ENCODE measurements at places on chromosomes 5 and 9.

DNA sequence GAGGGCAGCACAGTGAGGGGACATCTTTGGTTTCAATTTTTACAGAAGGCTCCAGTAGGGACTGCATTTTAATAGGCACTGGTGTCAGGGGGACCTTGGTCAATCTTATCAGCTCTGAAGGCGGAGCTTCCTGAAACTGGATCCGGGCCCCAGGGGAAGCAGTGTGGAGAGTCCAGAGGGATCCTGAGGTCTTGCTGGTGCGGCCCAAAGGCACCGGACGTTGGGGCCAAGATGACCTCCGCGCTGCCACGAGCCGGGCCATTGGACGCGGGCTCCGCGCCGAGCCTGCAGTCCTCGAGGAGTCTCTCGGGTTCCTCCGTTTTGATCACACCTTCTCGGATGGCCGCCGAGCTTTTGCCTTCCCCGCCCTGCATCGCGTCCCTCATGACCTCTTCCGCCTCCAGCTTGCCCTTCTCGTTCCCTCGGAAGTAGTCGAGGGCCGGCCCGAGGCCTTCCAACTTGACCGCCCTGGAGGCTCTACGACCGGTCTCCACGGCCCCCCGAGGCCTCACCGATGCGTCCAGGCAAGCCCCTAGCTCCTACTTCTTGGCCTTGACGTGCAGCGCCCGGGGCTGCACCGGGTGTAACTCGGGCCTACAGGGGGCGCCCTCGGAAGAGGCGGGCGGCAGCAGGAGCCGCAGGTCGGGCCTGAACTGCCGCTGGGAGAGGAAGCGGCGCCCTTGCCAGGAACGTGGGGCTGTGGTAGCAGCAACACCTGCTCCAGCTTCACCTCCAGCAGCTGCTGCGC is 18.8 kb downstream of the C5orf52 start:
- peak; percentile 48 for DNase-seq

DNA sequence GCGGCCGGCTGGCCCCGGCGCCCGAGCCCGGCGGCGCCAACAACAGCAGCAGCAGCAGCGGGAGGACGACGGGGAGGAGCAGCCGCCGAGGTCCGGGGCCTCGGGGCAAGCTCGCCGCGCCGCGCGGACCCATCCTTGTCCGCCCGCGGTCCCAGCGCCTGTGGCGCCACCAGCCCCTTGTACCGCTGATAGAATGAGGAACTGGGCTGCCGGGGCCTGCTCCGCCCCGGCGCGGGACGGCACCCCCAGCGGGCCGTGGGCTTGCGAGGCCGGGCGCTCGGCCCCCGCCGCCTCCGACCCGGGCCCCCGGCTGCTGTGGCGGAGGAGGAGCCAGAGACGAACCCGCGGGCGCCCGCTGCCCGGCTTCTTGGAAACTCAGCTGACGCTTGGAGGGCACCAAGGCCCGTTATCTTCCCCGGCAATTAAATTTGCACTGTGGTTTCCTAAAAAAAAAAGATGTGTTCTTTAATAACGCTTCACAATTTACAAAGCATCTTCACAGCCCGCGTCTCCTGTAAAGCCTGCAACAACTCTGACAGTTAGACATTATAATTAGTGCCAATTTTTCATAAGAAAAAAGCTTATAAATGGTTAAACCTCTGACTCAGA is at the start of gene ARSB:
TSS of gene ARSB (minus strand) at position 195 of the 609 bp plus-strand sequence. CDS start at position 133, 62 bp downstream.
- peak; percentile 75 for DNase-seq

GRCh38 chr5:179679014-179679674 is 1.7 kb downstream of the CBY3 start:
- peak; percentile 82 for DNase-seq

GRCh38 chr5:65728218-65728617 is 6.2 kb downstream of the NLN start:
- DNase-seq, result no peak

DNA sequence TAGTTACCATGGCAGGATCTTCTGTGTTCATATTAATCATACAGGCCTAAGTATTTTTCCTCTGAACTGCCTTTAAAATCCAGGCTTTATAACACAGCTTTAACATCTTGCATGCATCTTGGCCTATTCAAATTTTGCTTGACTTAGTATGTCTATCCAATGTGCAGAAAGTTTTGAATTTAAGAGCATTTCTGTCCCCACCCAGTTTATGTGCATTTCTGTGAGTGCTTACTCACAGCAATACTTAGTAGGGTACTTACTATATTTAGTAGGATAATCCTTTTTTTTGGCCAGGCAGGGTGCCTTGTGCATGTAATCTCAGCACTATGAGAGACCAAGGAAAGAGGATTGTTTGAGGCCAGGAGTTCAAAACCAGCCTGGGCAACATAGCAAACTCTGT is 18.0 kb downstream of the UHRF2 start:
- no peak for DNase-seq

- DNase-seq, result no peak
Measured at GRCh38 chr5:107969847-107970246, 299.1 kb upstream of the EFNA5 start.

DNA sequence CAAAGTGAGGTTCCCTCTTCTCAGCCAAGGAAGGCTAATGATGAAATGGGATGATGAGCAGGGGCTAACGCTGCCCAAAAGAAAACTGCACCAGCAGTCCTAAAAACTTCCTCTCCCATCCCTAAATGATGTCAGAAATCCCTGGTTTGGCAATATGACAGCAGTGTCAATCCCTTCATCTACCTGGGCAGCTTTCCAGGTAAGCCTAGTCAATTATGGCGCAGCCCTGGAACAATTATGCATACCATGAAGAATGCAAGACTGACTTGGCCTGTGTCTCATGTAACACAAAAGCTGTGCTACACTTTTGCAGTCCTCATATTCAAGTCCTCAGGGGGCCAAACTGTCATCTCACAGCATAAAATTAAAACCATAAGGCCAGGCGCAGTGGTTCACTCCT is 7.0 kb downstream of the DMGDH start:
- no peak for DNase-seq

- DNase-seq, result no peak
Measured at GRCh38 chr5:89908876-89909275, 500.7 kb downstream of the CETN3 start.

DNA sequence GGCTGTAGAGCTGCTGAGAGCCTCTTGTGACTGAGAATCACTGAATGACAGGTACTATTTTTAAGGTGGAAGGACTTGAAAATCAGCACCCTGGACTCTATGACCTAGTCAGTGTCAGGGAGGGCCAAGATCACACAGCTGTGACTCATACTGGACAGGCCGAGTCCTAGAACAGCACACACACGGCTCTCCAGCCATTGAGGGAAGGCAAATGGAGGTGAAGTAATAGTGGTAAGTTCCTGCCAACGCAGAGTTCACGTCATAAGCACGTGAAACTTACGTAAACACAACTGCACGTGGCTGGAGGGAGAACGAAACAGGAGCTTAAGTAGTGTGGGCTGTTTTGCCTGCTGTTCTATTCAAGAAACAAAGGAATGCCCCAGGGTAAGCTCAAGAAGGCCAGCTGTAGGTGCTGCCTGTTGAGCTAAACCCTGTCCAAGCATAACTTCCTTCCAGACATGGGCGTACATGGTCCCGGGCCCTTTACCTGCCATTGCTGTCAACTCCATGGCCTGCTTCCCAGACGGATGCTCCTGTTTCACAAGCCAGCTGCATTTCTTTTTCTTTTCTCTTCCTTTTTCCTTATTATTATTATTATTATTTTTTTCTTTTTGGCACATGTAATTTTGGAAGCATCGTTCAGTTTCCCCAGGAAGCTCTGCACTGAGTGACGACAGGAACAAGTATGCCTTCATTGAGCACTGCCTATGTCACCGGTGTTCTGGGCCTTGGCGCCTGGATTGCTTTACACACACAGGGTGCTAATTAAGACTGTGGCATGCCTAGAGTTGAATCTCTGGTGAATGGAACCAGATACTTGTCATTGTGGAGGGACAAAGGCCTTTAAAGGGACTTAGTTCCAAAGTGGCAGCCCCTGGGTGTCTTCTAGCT is 10.2 kb upstream of the LCP2 start:
- DNase-seq, result no peak

DNA sequence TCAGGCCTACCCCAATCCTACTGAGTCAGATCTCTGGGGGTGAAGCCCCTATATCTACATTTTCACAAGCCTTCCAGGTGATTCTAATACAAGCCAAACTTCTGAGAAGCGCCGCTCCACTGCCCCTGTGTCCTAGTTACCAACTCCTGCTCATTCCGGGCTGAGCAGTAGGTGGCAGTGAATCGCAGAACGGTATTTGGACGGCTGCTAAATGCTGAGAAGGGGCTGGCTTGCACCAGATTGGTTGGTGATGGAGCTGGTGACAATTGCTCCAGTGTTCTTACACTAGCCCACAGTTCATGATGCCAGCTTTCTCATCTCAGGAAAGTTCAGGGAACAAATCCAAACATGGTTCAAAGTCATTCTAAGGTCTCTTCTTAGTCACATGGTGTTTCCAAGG is 31.1 kb upstream of the FGF1 start:
- peak; percentile 37 for DNase-seq

DNA sequence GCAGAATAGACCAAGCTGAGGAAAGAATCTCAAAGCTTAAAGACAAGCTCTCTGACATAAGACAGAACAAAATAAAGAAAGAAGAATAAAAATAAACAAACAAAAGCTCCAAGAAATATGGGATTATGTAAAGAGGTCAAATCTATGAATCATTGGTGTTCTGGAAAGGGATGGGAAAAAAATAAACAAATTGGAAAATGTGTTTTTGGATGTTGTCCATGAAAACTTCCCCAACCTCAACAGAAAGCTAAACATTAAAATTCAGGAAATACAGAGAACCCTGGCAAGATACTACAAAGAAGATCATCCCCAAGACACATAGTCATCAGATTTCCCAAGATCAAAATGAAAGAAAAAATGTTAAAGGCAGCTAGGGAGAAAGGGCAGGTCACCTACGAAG is 662.0 kb upstream of the CDH18 start:
- no peak for DNase-seq

DNA sequence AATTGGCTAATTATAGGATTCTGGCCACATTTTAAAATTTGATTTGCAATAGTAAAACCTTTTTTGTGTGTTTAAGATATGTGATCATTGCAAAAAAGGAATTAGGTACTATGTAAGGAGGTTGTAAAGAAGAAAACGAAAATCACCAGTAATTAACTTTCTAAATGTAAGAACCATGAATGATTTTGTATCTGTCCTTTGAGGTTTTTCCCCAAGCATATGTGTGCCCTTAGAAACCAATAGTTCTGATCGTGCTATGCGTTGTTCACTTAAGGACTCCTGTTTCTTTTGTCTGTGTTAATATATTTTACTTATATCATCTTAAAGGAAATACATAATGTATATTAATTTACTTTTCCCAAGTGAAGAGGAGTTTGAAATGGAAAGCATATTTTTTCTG is 410.2 kb downstream of the PSAT1 start:
- DNase-seq, result no peak

DNA sequence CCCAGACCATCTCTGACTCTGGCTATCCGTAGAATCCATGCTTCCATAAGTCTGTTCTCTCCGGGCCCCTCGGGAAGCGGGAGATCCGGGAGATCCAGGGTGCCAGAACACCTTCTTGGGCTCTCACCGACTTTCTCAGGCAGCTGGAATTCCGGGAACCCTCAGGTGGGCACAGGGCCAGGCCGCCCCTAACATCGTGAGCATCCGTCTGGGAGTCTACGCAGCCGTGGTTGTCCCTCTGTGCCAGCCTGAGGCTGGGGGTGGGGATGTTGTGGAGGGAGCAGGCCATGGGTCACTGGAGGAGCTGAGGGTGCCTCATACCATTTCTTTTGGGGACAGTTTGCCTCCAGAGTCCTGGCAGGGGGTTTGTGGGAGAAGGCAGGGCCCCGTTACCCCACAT is 92.3 kb upstream of the COL5A1 start:
- DNase-seq, result no peak

DNA sequence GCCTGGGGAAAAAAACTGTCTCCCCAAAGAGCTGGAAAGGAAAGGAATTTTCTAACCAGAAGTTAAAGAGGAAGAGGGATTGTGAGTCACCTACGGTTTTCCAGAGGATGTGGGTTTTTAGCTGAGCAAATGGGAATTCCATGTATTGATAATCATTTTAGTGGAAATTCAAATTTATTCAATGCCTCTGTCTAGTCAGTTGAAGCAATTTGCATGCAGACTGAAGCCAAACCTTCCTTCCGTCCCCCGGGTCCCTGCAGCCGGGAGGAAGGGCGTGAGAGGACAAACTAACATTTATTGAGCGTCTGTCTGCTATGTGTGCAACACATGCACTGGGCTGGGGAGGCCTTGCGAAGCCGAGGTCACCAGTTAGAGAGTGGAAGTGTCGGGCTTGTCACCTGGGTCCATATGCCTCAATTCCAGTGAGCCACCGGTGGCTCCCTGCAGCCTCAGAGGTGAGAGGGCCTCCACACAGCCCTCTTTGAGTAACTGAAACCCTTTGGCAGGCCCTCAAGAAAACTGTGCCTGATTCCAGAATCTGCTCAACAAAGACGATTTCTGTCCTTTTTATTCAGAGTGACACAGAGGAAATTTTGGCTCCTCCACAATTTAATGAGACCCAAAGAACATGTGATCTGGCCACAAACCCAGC is 70.3 kb downstream of the COL27A1 start:
- DNase-seq, result no peak

GRCh38 chr5:6767481-6768063 is 54.3 kb downstream of the TENT4A start:
- DNase-seq, result no peak

GRCh38 chr5:168390491-168390890 is 95.8 kb upstream of the RARS1 start:
- DNase-seq, result no peak

DNA sequence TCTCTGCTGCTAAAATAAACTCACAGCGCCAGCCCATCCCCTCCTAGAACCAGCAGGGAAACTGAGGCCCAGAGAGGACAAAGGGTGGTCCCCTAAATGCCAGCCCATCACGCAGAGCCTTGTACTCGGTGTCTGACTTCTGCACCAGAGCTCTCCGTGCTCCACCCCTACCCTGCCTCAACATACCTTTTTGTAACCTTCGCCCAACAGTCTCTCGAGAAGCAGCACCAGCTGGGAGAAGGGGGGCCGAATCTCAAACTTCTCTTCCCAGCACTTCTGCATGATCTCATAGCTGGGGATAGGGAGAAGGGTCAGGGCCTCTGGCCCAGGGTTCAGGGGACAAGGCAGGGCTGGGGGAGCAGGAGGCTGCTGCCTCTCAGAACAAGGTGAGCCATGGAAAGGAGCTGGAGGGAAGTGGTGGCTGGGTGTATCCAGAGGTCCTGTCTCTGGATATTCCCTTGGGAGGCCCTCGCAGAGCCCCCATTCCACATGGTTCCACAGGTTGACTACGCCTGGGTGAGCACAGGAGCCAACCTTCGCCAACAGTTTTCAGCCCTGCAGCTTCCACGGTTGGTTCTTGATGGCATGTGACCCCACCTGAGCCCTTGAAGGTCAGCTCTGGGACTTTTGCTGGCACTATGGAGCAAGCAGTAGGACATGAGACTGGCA is 32.3 kb upstream of the CSF1R start:
- no peak for DNase-seq

GRCh38 chr5:149496166-149496565 is 55.1 kb downstream of the CSNK1A1 start:
- no peak for DNase-seq

All from stimulated activated CD4-positive, alpha-beta T cell treated with anti-CD3 and anti-CD28 coated beads, Interleukin-15, amount 100 ng/mL, for 24 hours (primary cell).